ENCODE measurements at places on chromosomes 4 and X. TPM values are rescaled to one million over a fixed set of nuclear protein-coding genes. Genes with fewer than 3 reads are reported as not detected.
A peak's percentile ranks its signal among the peaks of the same experiment; 100 is the strongest.

Gene ENPEP
- 1.9 TPM for total RNA-seq

DNA sequence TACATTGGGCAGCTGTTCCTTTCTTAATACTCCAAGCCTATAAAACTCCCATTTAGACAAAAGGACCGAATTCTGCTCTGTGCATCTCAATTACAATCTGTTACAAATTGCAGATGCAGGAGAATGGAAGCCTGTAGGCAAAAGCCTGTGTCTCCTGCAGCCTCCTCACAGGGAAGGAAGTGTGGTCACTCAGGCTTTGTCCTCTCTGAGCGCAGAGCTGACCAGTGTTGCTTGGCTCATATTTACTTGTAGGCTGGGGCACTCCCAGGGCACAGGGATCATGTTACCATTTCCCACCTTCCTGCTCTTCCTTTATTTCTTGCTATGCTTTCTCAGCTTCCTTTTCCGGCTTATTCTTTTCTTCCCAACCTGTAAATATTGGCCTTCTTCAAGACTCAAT is 15.7 kb downstream of the SUPT20HL2 start:
- H3K36me3 ChIP-seq = no peaks in the 10 kb centered on the region
- no peak for DNase-seq
- H3K4me1 ChIP-seq = no peaks in the 10 kb centered on the region
- no peaks in the 10 kb centered on the region for H3K27me3 ChIP-seq

- H3K4me3 ChIP-seq = no peak overlapping the region
- no peaks in the 10 kb centered on the region for H3K27me3 ChIP-seq
- no peaks in the 10 kb centered on the region for H3K36me3 ChIP-seq
- H3K27ac ChIP-seq = no peak overlapping the region
- no peaks in the 10 kb centered on the region for H3K4me1 ChIP-seq
These were observed 338.3 kb downstream of the STIM2 start for GRCh38 chr4:27198971-27199370.

DNA sequence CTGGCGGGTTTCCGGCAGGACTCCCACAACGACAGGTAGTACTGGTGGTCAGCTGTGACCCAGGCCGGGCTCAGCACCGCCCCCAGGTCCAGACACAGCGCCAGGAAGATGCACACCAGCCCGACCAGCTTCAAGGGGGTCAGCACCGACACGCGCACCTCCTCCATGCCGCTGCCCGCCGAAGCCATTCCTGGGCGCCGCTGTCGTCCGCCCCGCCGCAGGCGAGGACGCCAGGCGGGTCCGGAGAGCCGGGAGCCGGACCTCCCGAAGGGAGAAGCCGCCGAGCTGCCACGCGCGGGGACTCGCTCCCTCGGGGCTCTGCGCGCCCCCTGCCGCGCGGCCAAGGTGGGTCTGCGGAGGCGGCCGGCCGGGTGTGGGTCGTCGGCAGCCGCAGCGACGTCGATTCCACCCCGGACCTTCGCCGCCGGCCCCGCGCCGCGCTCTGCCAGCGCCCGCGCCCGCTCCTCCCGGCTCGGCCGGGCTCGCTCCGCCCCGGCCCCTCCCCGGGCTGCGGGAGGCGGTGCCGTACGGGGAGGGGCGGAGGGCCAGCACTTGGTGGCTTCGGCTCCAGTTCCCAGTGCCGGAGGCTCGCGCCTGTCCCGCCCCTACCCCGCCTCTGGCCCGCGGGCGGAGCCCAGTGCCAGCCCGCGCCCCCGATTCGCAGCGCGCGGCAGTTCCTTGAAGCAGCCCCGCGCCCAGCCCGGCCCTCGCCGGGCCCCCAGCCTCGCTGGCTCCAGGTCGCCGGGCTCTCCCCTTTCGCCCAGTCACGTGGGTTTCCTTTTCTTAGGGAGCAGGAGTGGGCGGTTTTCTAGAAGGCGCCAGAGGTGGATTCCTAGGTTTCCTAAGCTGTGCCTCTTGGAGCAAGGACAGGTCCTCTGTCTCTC is at the start of gene TMEM47:
Gene TMEM47 (minus strand): TSS at position 444 of the 884 bp plus-strand sequence. CDS start 256 bp downstream, at position 188.
- H3K27ac ChIP-seq = peak within 1 kb of the TSS; percentile 77
- peak within 1 kb of the TSS; percentile 56 for H3K4me3 ChIP-seq
- peak; percentile 71 for DNase-seq
- H3K27me3 ChIP-seq = peaks cover 9% of the 10 kb centered on the region
- H3K36me3 ChIP-seq = no peaks in the 10 kb centered on the region

GRCh38 chr4:70654605-70655011 is 11.7 kb downstream of the JCHAIN start:
- no peak overlapping the region for H3K27ac ChIP-seq
- DNase-seq = no peak
- no peaks in the 10 kb centered on the region for H3K36me3 ChIP-seq
- no peak overlapping the region for H3K4me3 ChIP-seq
- no peaks in the 10 kb centered on the region for H3K4me1 ChIP-seq

DNA sequence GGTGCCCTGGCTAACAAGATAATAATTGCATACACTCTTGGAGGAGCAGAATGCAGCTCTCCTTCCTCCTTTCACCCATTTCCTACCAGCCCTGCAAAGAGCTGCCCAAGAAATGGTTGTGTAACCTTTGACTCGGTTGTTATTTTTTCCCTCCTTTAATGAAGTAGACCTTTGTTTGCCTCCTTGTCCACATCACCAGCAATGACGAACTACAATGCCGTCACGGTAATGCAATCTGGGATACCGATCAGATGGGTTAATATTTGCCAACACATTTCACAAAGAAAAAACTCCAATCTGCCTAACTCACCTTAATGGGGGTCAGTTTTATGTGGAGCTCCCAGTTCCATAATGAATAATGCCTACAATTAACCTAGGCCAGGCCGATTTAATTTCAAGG is 32.0 kb downstream of the GPRIN3 start:
- H3K4me1 ChIP-seq = no peaks in the 10 kb centered on the region
- no peak overlapping the region for H3K4me3 ChIP-seq
- DNase-seq = no peak
- H3K36me3 ChIP-seq = no peaks in the 10 kb centered on the region
- no peak overlapping the region for H3K27ac ChIP-seq

Gene NUDT11
- 0.80 TPM for total RNA-seq

Gene IL2
- not detected for total RNA-seq

DNA sequence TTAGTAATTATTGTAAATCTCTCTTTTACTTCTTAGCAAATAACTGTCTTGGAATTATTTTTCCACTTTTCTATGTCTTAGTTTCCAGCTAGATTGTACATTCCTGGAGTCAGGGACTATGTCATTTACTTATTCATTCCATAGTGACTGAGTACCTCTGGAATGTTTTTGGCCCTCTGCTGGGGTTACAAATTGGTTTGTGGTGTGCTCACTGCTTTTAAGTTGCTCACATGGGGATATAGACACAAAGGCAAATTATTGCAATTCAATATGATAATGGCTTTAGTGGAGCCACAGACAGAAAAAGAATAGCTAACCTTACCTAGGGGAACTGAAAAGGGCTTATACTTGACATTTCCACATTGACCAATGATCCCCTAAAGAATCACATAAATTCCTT is 63.7 kb upstream of the PDGFRA start:
- no peaks in the 10 kb centered on the region for H3K36me3 ChIP-seq
- no peak overlapping the region for H3K27ac ChIP-seq
- DNase-seq = no peak
- H3K27me3 ChIP-seq = peaks cover 10% of the 10 kb centered on the region

DNA sequence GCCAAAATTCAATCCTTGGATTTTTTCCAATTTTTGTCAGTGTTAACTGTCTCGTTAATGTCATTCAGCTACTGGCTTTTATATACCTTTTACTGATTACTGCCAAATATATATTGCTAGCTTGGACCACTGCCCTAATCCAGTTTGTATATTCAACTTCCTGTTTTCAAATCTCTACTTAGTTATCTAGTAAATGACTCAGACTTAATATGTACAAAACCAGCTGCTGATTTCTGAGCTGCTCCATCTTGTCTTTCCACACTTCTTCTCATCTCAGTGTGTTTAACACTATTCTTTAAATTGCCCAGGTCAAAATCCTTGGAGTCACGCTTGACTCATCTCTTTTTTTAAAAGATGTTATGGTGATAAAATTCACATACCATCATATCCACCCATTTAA is 1196.7 kb downstream of the RAPGEF2 start:
- H3K36me3 ChIP-seq = no peaks in the 10 kb centered on the region
- H3K27ac ChIP-seq = no peak overlapping the region
- no peak overlapping the region for H3K4me3 ChIP-seq
- H3K27me3 ChIP-seq = no peaks in the 10 kb centered on the region
- H3K4me1 ChIP-seq = no peaks in the 10 kb centered on the region
- no peak for DNase-seq

DNA sequence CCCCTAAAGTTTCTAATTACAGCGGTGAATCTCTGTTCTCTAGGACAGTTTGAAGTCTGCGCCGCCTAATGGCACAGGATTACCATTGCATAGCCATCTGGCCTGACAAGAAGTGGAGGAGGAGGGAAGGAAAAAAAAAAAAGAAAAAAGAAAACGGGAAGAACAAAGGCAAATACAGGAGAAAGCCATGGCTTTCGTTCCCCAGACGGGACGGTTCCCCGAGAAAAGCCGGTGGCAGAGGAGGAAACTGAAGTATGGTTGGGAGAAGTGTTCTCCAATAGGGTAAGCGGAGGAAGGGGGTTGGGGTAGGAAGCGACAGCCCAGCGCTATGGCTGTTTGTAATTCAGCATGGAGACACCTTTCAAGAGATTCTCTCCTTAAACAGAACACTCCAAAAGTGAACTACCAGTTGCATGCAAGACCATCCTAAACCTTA is 80.8 kb downstream of the HMGN5 start:
- no peaks in the 10 kb centered on the region for H3K36me3 ChIP-seq
- peak; percentile 51 for DNase-seq
- no peaks in the 10 kb centered on the region for H3K27me3 ChIP-seq
- H3K4me3 ChIP-seq = peak overlapping the region; percentile 24

Gene CT83
- not detected for total RNA-seq

DNA sequence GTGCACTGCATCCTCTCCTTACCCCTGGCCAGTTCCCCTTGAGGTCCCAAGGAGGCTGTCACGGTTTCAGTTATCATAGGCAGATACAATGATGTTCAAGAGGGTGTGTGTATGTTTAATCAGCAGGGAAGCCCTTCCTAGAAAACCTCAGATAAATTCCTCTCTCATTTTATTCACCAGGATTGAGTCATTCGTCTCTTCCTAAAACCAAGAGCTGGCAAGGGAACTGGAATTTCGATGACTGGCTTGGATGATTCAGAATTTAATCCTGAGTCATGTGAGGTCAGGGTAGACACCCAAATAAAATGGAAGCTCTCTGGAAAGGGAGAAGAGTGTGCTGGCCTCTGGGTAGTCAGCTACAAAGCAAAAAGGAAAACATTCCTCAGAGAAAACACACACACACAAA is 106.2 kb upstream of the RAPGEF2 start:
- peaks cover 5% of the 10 kb centered on the region for H3K4me1 ChIP-seq
- DNase-seq = no peak
- H3K27ac ChIP-seq = no peak overlapping the region

Gene SHROOM2
- total RNA-seq = 12.2 TPM

- H3K36me3 ChIP-seq = no peaks in the 10 kb centered on the region
- no peaks in the 10 kb centered on the region for H3K27me3 ChIP-seq
- no peaks in the 10 kb centered on the region for H3K4me1 ChIP-seq
- H3K4me3 ChIP-seq = no peak overlapping the region
- no peak for DNase-seq
These were observed 24.9 kb downstream of the PCDH7 start for GRCh38 chr4:30744957-30745640.

DNA sequence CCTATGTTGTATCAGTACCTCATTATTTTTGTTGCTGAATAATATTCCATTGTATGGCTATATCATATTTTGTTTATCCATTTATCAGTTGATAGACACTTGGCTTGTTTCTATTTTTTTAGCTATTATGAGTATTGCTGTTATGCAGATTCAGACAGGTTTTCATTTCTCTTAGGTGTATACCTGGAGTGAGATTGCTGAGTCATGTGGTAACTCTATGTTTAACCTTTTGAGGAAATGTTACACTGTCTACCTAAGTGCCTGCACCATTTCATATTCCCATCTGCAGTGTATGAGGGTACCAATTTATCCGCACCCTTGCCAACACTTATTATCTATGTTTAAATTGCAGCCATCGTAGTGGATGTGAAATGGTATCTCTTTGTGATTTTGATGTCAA is 43.0 kb upstream of the SH3RF1 start:
- H3K4me3 ChIP-seq = no peak overlapping the region
- no peak for DNase-seq
- H3K4me1 ChIP-seq = peaks cover 15% of the 10 kb centered on the region
- H3K27ac ChIP-seq = no peak overlapping the region
- H3K27me3 ChIP-seq = no peaks in the 10 kb centered on the region

DNA sequence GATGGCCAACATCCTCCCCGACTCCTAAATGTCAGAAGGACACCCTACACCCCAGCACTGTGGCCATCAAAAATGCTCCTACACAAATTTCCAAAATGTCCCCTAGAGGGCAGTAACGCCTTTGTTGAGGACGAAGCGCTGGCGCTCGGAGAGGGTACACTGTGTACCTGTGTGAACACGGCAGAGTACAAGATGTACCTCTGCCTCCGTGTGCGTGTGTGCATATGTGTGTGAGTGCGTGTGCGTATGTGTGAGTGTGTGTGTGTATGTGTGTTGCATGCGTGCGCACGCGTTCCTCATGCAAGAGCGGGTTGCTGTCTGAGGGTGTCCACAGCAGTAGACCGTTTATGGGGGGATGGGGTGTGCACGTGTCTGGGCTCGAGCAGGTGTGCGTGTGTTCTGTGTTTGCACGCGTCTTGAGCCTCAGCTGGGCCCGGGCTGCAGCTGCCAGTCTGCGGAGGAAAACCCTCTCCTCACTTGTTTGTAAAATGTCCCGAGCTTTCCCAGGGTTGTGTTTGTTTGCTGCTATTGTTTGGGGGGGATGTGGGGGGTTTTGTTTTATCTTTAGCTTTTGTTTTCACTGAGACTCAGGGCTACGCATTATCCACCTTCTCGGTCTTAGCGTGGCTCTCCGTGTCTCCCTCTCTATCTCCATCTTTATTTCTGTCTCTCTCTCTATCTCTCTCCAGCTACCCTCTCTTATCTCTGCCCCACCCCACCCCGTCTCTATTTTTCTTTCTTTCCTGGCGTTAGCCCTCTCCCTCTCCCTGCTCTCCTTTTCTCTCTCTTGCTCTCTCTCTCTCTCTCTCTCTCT is 10.4 kb upstream of the TSPYL2 start:
- H3K4me1 ChIP-seq = no peaks in the 10 kb centered on the region
- H3K36me3 ChIP-seq = no peaks in the 10 kb centered on the region
- peak overlapping the region; percentile 48 for H3K4me3 ChIP-seq
- DNase-seq = peak; percentile 77

Gene MAGIX
- 10.8 TPM for total RNA-seq
